ENCODE measurements at places on chromosomes 13 and 19. TPM values are rescaled to one million over a fixed set of nuclear protein-coding genes. Genes with fewer than 3 reads are reported as not detected.

The MAP4K1 gene
- 0.31 TPM for polyA plus RNA-seq

The COX7A1 gene
- 15.0 TPM for polyA plus RNA-seq

The ZNF98 gene
- not detected for polyA plus RNA-seq

The SMIM44 gene
- not detected for polyA plus RNA-seq

The IL4I1 gene
- 0.92 TPM for polyA plus RNA-seq

The DLEU7 gene
- polyA plus RNA-seq = not detected

The TNFAIP8L1 gene
- 4.1 TPM for polyA plus RNA-seq

The RXFP2 gene
- polyA plus RNA-seq = not detected

The CDX2 gene
- polyA plus RNA-seq = not detected

The ADAMTS10 gene
- polyA plus RNA-seq = 8.4 TPM

The IZUMO2 gene
- polyA plus RNA-seq = not detected

The TRPC4 gene
- 1.8 TPM for polyA plus RNA-seq

The NLRP7 gene
- not detected for polyA plus RNA-seq

The POU4F1 gene
- polyA plus RNA-seq = not detected

The SOHLH2 gene
- polyA plus RNA-seq = 0.14 TPM

The GIPR gene
- 0.61 TPM for polyA plus RNA-seq

The FCER2 gene
- polyA plus RNA-seq = not detected

The PRR19 gene
- polyA plus RNA-seq = 0.92 TPM

The CEACAM4 gene
- polyA plus RNA-seq = not detected

The ZNF415 gene
- polyA plus RNA-seq = 14.5 TPM

The PRKCSH gene
- polyA plus RNA-seq = 165 TPM

The ZNF256 gene
- polyA plus RNA-seq = 4.6 TPM

The NOTCH3 gene
- 8.8 TPM for polyA plus RNA-seq

The SAMD4B gene
- 47.3 TPM for polyA plus RNA-seq

The TUBB4A gene
- not detected for polyA plus RNA-seq

The LILRA2 gene
- polyA plus RNA-seq = not detected

The GRIK5 gene
- 0.05 TPM for polyA plus RNA-seq

The KLK7 gene
- not detected for polyA plus RNA-seq

The C5AR1 gene
- 0.50 TPM for polyA plus RNA-seq

The GARIN5A gene
- 0.32 TPM for polyA plus RNA-seq

The SIGLEC7 gene
- polyA plus RNA-seq = not detected

The PGLYRP1 gene
- not detected for polyA plus RNA-seq

The WDR87 gene
- polyA plus RNA-seq = not detected

The MTUS2 gene
- 0.02 TPM for polyA plus RNA-seq

The PDE4A gene
- 5.1 TPM for polyA plus RNA-seq

The CEACAM3 gene
- polyA plus RNA-seq = not detected

The DPF1 gene
- 1.4 TPM for polyA plus RNA-seq

The ZNF540 gene
- polyA plus RNA-seq = 0.48 TPM

The MEDAG gene
- 3.7 TPM for polyA plus RNA-seq

The TEX101 gene
- polyA plus RNA-seq = not detected

The ZNF440 gene
- polyA plus RNA-seq = 6.3 TPM

The TFPT gene
- polyA plus RNA-seq = 12.3 TPM

The SHD gene
- not detected for polyA plus RNA-seq

Measured in AG04450 (cell line).